ENCODE measurements at places on chromosomes 3 and 15.

DNA sequence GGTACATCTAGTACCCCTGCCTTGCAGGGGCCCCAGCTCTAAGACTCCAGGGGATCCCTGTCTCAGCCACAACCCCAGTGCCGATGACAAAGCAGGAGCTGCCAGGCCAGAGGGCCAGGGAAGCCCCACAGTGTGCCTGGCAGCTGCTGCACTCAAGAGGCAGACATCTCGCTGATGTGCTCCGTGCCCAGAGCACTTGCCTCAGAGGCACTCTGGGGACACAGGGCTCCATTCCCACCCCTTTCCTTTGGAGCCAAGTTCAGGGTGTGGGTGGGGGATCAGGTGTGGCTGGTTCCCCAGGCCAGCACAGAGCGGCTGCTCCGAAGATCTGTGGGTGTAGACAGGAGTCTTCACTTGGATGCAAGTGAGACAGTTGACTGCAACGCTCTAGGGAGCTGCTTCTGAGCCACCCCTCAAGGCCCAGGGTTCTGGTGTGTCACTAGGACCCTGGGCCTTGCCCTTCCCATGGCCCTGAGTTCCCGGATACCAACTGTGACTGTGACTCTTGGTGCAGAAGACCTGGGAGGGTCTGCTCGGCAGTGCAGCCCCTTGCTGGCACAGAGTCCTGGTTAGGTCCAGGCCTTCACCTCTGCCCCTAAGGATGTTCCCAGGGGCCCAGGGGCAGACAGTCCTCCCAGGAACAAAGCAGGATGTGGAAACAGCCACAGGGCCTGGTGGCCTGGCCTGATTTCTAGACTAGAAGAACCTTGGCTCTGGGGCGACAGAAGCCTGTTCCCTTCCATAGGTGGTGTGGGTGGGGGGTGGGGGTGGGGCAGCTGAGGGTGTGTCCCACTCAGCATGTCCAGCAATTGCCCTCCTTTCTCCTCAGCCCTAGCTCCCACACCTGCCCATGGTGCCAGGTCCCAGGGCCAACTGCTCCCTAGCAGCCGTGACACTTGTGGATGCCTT, 2.5 kb downstream of the NT5DC2 start:
- DNase-seq: no peak

DNA sequence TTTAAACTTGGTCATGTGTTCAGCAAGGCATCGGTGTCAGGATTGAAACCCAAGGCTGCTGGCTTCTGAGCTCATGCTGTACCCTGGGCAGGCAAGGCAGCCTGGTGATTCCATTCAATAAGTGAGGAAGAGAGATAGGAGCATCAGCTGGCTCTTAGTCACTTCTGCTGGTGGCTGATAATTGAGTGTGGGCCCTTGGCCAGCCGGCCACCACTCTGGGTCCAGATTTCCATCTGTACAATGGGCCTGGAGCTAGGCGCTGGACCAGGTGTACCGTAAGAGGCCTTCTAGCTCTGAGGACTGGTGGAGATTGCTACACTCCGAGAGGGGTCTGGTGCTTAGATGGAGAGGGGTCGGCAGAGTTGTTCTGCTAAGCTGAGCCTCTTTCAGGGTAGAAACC, 4.3 kb downstream of the CD276 start:
- DNase-seq: no peak

- DNase-seq: peak; percentile 83
Observed at GRCh38 chr15:84653910-84654688, at the start of gene WDR73. Gene WDR73, minus strand, starts transcription at chr15:84654283. Its CDS starts 9 bp downstream, at chr15:84654274.

GRCh38 chr3:46681856-46682540, 11.5 kb downstream of the ALS2CL start:
- DNase-seq: no peak

- DNase-seq: no peak
Observed at GRCh38 chr3:78497021-78497420, 1270.8 kb downstream of the ROBO1 start.

DNA sequence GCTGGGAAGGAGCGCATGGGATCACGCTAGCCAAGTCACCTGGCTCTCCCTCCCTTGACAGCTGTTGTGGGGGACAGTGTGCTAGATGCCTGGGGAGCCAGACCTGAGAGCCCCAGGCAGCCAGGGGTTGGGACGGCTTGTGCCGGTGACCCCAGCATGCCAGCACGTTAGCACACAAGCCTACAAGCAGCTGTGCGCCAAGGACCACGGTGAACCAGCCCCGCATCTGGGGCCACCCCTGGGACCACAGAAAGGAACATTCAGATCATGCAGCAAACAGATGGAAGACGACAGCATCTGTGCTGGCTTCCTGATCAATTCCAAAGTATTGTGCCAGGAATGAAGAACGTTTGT, 64.8 kb downstream of the NTRK3 start:
- DNase-seq: no peak

- no peak for DNase-seq
Observed at GRCh38 chr3:98628317-98628716, 34.9 kb upstream of the CPOX start.

- DNase-seq: no peak
Observed at GRCh38 chr3:18099611-18100010, 325.5 kb downstream of the SATB1 start.

DNA sequence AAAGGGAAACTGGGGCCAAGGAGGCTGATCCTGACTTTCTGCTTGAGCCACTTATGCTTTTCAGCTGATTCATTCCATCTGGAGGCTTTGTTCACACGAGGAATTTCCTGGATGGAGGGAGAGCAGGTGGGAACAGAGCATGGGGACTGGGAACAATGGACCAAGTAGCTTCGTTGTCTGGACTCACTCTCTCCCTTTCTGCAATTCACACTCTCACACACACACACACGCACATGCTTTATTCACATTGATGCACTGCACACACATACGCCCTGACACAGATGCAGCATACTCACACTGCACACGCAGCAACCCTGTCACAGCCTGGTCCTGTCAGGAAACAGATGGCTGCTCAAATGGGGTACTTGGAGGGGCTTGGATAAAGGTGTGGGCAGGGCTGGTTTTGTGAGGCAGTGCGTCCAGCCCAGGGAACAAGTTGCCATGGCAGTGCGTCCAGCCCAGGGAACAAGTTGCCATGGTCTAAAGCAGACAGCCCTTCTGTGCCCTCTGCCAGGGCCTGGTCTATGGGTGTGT, 19.8 kb upstream of the CHCHD6 start:
- DNase-seq: peak; percentile 13

GRCh38 chr3:188834349-188834748, 337.4 kb upstream of the TPRG1 start:
- DNase-seq: no peak

DNA sequence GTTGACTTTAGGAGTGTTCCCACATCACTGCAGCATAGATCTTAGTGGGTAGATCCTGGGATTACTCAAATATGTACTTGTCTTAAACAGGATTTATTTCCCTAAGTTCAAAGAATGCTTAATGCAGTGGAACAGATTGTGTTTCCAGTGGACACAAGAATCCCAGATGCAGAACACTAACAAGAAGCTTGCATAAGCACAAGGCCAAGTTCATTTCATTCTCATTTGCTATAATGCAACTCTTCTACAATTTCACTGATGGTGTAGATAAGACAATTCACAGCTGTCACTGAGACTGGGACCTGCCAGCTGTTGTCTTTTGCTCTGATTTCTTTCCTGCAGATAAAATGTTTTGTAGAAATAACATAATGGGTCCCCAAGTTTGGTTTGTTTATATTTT, 225.6 kb downstream of the NFKBIZ start:
- DNase-seq: no peak

DNA sequence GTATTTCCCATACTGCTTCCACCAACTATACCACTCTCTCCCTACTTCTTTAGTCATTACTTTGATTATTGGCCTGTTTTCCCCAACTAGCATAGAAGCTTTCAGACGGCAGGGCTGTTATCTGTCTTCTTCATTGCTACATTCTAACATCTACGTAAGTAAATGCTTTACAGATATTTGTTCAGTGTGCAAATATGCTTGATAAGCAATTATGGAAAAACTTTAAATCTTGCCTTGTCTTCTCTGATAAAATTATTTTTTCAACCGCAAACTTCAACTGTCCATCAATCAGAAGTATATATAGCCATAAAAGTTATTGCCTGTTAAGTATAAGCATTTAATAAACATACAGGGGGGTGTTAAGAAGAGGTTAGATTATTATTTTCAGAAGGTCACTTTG, 35.7 kb downstream of the ZDHHC23 start:
- DNase-seq: no peak

GRCh38 chr3:171932153-171932611, 89.0 kb downstream of the TMEM212 start:
- DNase-seq: no peak

- no peak for DNase-seq
Observed at GRCh38 chr3:153282355-153282754, 120.3 kb downstream of the RAP2B start.

DNA sequence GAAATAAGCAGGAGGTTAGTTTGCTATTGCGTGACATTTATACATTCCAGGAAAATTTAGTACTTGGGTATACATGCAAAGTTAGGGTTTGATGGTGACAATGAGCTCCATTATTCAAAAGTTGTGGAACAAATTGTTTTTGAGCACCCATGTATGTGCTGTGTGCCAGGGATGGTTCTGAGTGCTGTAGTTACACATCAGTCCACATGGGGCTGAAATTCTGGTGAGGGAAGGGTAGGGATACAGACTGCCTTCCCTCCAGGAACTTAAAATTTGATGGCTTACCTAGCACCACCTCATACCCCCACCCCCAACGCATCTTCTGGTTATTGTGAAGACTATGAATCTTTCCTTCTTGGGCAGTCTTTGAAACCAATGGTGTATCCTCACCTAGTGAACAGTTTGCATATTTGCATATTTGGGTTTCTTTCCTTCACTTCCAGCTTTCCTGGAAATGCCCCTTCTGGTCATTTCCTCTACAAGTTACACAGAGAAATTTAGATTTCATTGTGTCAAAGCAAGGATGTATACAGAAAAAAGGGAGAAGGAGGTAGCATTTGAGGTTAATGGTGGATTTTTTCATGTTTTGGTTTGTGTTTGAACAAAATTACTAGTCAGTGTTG, 222.0 kb upstream of the IL12A start:
- DNase-seq: peak; percentile 46

GRCh38 chr3:141241616-141242376, 10.2 kb downstream of the PXYLP1 start:
- no peak for DNase-seq

- no peak for DNase-seq
Observed at GRCh38 chr15:25874379-25874778, 11.3 kb upstream of the ATP10A start.

GRCh38 chr3:187183210-187183862, 13.9 kb upstream of the RTP1 start:
- DNase-seq: peak; percentile 92

DNA sequence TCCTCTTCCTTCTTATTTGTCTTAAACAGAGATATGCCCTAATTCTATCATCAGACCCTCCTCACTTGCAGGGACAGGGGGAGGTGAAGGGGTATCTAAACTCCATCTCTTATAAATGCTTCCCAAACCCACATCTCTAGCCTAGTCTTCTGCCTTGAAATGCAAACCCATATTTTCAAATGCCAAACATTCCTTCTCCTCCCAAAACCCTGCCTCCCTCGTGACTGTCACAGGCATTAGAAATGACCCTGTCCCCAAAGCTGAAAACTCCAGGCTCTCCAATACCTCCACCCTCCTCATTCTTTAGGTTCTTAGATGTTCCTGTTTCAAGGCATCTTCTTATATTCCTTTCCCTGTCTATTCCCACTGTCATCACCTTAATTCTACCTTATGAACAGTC, 191.0 kb downstream of the ERC2 start:
- no peak for DNase-seq

GRCh38 chr3:53806182-53807116, 39.8 kb downstream of the CHDH start:
- peak; percentile 17 for DNase-seq

DNA sequence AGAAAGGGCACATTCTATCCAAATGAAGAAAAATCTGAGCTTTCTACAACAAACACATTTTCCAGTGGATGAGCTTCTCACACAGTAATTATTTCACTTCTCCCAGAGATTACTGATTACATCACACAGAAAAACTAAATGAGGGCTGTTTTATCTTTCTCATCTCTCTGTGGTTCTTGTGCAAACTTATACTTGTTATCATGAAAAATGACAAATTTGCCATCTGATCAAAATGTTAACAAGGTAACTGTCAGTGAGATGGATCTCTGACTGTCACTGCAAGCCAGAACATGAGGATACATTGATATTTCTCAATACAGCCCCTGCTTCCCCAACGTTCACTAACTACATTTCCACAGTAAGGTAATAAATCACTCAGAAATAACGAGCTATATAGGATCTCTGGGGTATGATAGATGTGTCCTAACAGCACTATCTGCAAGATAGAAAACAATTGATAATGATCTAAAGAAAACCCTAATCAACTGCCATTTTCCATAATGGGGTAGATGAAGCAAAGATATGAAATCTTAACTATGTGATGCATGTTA, 829.3 kb upstream of the CFAP20DC start:
- no peak for DNase-seq

- DNase-seq: peak; percentile 48
Observed at GRCh38 chr3:4271834-4272233, 31.3 kb upstream of the SETMAR start.

GRCh38 chr3:105032541-105032940, 334.2 kb upstream of the ALCAM start:
- DNase-seq: no peak

GRCh38 chr15:35281515-35281914, 196.4 kb upstream of the NANOGP8 start:
- DNase-seq: peak; percentile 75

GRCh38 chr15:68052431-68052830, 1.7 kb upstream of the PIAS1 start:
- peak; percentile 49 for DNase-seq

- DNase-seq: no peak
Observed at GRCh38 chr3:194395778-194396538, 3.1 kb downstream of the GP5 start.

DNA sequence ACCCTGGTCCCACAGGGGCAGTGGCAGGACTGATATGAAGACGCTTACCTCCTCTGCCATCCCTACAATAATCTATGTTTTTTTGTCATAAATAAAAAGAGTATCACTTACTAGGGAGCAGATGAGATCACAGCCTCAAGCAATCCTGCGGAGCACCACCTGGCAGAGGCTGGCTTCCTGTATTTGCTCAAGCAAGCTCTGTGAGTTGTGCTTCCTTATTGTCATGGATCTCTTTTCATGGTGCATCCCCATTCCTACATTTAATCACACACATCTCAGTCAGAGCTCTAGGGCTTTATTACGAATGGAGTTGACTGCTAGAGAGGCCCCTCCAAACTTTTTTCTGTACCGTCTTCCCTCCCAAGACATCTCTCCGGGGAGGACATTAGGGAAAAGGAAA, 186.0 kb downstream of the UBE2E2 start:
- peak; percentile 59 for DNase-seq

DNA sequence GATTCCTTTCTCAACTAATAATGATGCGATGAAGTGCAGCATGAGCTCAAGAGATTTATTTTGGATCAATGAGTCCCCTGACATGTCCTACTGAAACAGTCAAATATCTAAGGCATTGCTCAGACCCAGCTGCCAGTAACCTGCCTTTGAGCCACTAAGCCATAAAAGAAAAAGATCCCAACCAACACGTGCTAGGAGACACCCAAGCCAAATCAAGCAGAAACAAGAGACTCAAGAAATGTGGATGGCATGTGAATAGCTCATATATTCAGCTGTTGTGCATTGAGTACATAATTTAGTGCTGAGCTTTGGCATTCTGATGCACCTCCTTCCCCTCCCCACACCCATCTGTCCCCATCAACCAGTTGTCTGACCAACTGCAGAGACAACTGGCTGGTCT, 29.2 kb downstream of the GJD2 start:
- no peak for DNase-seq

All from bronchial epithelial cell (primary cell).